ENCODE measurements at places on chromosomes 5 and 9.

DNA sequence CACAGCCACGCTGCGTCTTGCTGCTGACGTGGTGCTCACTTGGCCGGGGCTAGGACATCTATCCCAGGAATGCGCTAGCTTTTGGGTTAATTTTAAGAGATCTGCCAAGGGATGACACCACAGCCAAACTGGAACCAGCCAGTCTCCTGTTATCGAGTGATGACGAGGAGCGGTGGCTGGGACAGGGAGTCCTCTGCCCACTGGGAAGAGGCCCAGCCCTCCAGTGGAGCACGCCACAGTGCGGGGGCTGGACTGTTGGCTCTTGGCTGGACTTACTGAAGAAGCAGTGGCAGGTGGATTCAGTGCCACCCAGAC lies 55.1 kb upstream of the PHYKPL start:
- DNase-seq = no peak

- DNase-seq = no peak
Observed at GRCh38 chr9:86891091-86891490, 56.2 kb downstream of the GAS1 start.

DNA sequence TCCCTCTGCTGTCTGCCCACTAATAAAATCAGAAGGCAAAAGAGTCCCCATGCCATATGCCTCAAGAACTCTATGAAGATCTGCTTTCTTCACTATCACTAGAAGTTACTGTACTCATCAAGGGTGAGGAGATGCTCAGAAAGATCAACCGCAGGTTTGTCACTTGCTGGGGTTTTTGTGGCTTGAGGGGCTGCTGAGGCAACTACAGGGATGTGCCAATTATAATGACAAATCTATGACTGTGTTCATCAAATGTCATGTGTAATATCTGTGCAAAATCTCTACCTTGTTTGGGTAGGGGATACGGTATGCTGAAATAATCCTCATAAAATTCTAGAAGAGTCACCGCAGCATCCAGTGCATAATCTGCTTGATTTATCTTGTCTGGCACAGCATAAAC lies 13.0 kb downstream of the ERAP1 start:
- DNase-seq = no peak

- DNase-seq = no peak
Observed at GRCh38 chr5:178442405-178443257, 147.6 kb downstream of the COL23A1 start.

DNA sequence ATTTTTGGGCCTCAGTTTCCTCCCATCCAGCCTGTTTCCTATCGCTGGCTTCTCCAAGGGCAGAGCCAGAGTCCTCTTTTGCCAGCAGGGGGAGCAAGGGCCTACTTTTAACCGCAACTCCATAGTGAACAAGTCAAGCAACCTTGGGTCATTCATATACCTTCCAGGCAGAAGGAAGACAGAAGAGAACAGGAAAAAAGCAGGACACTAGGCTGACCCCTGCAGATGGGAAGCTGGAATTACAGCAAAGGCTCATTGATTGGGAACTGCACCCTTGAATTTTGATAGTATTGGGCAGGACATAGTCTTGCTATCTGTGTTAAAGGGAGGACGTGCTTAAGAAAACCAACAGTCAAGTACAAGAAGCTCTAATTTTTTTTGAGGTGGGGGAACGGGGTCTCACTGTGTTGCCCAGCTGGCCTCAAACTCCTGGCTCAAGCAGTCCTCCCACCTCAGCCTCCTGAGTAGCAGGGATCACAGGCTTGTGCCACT lies 30.1 kb downstream of the QRFP start:
- peak; percentile 44 for DNase-seq

DNA sequence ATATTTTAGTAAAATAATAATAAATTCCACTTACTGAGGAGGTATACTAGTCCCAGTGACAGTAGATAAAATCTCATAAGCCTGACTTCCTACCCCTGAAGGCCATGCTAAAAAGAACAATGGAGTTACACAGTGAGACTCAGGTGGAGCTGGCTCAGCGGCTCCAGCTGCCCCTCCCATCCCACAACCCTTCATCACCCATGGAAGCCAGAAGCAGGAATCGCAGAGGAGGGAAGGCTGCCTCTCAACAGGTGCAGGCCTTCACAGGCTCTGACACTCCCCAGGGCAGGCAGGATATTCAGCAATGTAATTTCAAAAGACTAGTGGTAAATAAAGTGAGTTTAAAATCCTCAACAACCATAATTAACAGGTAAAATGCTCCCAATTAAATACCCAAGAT lies 67.5 kb downstream of the FANCC start:
- DNase-seq = no peak

DNA sequence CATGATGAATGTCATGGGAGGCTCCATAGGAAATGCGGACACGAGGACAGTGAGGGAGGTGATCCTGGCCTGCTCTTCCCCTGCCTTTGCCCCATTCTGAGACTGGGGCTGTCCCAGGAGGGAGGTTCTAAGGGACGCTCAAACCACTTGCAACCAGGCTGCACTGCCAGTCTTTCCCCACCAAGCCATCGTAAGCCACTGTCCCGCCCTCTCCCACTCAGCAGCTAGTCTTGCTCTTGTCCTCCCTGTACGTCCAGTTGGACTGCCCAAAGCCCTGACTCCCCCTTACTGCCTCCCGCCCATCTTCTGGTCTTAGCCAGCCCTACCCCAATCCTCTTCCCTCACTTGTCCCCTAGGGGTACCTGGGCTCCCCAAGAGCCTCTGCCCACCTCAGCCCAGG lies 115.7 kb downstream of the FSTL4 start:
- DNase-seq = no peak

GRCh38 chr5:45648744-45649143 lies 47.4 kb downstream of the HCN1 start:
- no peak for DNase-seq

DNA sequence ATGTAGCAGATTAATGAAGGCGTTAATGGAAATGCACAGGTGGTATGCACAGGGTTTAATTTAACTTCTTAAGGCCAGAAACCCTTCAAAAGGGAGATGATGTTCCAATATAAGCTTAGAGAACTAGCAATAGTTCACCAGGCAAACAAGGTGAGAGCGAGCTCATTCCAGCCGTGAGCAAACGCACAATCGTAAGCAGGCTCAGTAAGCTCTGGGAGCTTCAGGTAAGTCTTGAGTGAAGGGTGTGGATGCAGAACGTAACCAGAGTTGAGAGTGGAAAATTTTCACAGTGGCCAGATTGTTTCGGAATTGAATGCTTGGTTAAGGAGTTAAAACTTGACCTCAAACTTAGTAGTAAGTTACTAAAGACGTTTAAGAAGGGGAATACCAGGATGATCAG lies 5.7 kb downstream of the EQTN start:
- DNase-seq = no peak

- no peak for DNase-seq
Observed at GRCh38 chr5:14062178-14062577, 81.0 kb upstream of the TRIO start.

GRCh38 chr5:28117691-28118090 lies 1079.3 kb upstream of the CDH9 start:
- DNase-seq = no peak

GRCh38 chr5:167783145-167783817 lies 508.2 kb upstream of the WWC1 start:
- no peak for DNase-seq

- no peak for DNase-seq
Observed at GRCh38 chr5:112929336-112930081, 7.5 kb upstream of the REEP5 start.

- no peak for DNase-seq
Observed at GRCh38 chr5:120507197-120507596, 43.1 kb downstream of the PRR16 start.

DNA sequence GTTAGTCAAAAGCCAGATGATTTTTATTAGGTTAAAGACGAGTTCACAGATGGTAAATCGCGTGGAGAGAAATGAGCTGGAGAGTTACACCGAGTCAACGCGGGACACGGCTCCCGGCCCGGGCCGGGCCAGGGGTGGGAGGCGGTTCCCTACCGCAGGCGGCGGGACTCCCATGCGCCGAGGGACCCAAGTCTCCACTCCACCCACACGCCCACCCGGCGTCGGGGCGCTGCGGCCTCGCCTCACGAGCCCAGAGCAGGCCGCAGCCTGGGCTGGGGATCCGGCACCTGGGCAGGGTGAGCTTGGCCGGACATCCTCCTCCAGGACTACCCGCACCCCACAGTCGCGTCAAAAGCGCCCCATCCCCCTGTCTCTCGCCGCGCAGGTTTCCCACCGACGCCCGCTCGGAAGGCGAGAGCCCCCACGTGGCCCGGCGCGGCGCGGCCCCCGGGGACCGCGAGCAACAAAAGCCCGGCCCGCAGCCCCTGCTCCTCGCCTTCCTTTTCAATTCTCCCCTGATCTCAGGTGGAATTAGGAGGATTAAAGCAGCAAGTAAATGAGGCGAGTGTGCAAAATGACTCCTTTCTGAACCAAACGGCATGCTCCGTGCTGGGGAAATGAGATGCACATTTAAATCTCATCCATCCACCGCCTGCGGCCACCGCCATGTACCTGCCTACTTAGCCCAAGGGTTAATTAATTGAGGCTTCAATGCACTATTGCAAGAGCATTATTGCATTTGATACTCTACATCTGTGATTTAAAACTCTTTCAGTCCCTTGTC lies 196.5 kb upstream of the TBCA start:
- no peak for DNase-seq

DNA sequence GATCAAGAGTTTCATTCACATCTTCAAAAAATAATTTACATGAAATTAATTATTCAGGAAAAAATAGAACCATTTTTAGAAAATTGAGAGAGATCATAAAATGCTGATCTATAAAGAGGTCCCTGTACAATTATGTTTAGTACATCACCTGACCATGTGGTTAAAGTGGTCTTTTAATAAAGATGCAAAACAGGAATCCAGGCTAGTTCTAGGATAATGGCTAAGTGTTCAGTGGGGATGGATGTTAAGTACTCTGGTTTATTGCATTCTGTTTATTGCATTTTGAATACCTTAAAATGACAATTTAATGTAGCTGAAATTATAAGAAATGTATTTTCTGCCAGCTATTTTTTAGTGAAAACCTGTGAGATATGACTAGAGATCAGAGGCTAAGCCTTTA lies 72.0 kb upstream of the SMC2 start:
- no peak for DNase-seq

- no peak for DNase-seq
Observed at GRCh38 chr5:111076091-111076490, 4.6 kb downstream of the TSLP start.

DNA sequence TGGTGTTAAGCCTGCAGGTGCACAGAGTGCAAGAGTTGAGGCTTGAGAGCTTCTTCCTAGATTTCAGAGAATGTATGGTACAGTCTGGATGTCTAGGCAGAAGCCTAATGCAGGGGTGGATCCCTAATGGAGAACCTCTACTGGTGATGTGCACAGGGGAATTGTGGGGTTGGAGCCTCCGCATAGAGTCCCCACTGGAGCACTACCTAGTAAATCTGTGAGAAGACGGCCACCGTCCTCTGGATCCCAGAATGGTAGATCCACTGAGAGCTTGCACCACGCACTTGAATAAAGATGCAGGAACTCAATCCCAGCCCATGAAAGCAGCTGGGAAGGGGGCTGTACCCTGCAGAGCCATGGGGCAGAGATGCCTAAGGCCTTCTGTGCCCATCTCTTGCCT lies 699.4 kb upstream of the FAM174A start:
- no peak for DNase-seq

DNA sequence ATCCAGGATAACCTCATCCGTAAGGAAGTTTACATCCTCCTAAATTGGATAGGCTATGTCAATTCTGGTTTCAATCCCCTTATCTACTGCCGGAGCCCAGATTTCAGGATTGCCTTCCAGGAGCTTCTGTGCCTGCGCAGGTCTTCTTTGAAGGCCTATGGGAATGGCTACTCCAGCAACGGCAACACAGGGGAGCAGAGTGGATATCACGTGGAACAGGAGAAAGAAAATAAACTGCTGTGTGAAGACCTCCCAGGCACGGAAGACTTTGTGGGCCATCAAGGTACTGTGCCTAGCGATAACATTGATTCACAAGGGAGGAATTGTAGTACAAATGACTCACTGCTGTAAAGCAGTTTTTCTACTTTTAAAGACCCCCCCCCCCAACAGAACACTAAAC lies 1.3 kb downstream of the ADRB2 start:
- no peak for DNase-seq

- DNase-seq = no peak
Observed at GRCh38 chr5:83787631-83788030, 67.0 kb upstream of the HAPLN1 start.

DNA sequence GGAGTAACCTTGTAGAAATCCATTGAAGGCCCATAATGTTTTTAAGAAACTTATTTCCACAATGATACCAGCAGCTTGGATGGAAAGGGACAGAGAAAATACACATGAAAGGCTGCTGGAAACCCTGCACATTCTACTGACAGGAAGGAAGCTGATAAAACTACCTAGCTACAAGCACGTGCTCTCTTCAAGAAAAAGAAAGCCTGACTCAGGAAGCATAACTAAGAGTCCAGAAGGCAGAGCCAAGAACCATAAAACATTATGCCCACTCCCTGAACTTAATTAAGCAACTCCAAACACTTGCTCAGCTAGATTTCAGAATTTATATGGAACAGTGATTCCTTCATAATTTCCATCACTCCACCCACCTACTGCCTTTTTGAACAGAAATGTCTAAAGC lies 430.8 kb downstream of the SEMA5A start:
- DNase-seq = no peak

DNA sequence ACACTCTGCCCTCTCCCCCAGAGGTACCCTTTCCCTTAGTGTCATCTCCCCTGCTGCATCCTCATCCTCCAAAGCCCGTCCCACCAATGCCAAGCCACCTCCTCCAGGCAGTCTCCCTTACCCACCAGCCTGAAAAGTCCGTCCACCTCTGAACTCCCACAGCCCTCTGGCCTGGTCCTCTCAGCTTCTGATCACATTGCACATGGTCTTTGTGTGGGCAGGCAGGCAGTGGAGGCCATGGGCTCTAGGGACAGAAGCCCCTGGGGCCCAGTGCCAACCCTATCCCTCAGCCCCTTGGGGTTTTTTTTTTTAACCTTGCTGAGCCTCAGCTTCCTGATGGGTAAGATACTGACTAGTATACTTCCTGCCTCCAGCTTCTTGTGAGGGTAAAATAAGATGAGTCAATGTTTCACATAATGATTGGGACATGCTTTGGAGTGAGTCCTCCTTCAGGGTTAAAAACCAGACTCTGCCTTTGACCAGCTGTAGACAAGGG lies 19.4 kb downstream of the CSF1R start:
- no peak for DNase-seq

DNA sequence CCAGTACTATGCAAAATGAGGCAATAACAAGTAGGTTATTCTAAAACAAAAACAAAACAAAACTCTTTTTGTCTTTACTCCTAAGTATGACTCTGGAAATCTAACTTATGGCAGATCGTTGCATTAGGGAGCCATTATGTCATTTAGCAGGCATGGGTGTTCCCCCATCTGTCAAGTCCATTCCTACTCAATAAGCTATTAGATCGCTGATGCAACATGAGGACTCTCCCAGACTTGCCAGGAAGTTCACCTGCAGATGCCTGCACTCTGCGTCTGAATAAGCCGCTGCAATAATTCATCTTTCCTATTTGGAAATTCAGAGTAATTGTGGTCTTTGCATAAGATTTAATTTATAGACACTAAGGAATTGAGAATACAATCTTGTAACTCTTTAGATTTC lies 585.0 kb downstream of the KIF4B start:
- DNase-seq = no peak
